ENCODE measurements at places on chromosomes 7 and 10. TPM values are rescaled to one million over a fixed set of nuclear protein-coding genes. Genes with fewer than 3 reads are reported as not detected.

The LEP gene
- 0.09 TPM for polyA plus RNA-seq

DNA sequence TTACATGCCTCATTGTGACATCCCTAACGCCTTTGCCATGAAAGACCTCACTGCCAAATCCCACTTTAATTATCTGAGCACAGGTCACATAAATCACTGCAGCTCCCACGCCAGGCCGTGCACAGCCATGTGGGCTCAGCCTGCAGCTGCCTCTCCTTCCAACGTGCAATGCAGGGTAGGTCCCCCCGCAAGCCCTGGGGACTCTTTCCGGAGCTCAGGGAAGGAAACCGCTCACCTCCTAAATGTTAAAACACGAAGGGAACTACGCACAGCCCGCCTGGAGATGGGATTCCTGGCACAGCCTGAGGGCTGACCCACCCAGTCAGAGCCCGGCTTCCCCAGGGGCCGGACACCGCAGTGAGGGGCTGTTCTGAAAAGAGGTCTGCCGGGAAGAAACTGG is 128.0 kb downstream of the MAD1L1 start:
- DNase-seq, result peak; percentile 38

DNA sequence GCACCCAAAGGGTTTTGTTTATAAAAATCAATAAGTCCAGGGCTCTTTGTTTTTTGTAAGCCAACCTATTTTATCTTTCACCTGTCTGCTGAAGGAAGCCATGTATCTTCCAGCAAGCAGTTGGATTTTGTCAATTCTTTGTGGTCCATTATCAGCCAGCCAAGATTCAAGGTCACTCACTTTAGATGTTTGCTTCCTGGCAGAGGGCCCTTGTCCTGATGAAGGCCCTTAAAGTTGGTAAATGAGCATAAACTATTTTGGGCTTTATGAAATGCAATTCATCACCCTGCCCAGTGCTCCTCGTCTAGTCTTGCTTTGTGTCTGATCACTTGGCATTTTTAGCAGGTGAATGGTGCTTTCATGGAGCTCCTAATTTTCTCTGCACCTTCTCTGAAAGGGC is 1004.2 kb downstream of the GRID1 start:
- no peak for DNase-seq

DNA sequence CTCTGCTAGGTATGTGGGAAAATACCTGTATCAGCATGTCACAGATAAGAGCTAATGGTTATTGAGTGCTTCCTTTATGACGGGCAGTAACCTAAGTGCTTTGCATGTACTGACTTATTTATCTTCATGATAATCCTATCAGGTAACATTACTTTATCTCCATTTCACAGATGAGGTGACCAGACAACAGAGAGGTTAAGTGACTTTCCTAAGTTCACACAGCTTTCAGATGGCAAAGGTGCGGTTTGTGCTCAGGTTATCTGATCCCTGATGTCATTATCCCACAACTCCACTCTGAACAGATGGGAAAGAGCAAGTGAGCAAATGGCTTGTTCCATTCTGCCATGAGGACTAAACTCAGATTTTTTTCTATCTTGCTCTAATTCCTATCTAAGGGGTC is 217.0 kb upstream of the PODXL start:
- DNase-seq, result no peak

GRCh38 chr10:58351616-58352578 is 17.1 kb downstream of the UBE2D1 start:
- DNase-seq, result no peak

GRCh38 chr10:107054469-107055156 is 109.9 kb downstream of the SORCS1 start:
- DNase-seq, result no peak

GRCh38 chr7:11843113-11843765 is 11.2 kb upstream of the THSD7A start:
- peak; percentile 6 for DNase-seq

GRCh38 chr10:87589645-87590051 is 70.0 kb upstream of the PAPSS2 start:
- DNase-seq, result peak; percentile 22

DNA sequence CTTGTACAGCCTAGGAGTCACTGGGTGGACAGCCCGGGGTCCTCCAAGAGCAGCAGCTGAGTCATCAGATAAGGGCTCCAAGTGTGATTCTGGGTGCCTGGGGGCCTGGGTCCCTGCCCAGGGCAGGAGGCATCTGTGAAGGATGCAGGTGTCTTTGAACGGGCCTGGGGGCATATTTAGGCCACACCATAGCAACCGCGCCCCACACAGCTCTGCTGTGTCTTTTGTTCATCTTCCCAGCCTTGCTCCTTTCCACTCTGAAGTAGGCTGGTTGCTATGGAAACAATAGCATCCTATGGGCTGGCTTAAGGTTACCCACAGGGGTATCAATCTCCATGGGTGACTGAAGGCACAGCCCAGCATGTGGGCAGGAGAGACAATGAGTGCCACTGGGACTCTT is 324.7 kb downstream of the TCERG1L start:
- DNase-seq, result no peak

GRCh38 chr10:3853547-3854303 is 68.7 kb upstream of the KLF6 start:
- no peak for DNase-seq

Data from GM23248 (cell line).